NCI-H82 (cell line): ENCODE measurements at places on chromosomes 1 and 21.

DNA sequence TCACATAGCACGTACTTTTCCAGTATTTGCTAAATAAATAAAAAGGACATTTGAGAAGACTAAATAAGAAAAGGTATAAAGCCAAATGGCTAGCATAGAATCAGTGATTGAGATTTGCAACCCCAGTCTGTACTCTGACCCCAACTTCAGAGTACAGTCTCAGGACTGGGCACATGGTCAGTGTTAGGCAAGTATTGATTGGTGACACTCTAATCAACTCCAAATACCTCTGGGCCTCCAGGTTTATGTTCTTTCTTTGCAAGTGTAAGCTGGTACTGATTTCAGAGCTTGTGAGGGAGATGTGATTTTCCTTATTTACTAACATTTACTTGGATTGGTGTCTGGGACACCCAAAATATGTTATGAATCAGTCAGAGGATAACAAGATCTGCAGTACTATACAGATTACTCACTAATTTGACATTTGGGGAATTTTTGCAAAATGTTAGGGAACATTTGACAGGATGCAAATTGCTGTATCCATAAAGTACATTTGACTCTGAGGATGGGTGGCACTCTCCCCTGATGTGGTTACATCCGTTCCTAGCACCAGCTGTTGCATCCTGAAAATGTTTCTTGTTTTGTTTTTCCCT lies 34.2 kb downstream of the LMO4 start:
- DNase-seq = no peak

- no peak for DNase-seq
Observed at GRCh38 chr1:10898921-10899320, 102.5 kb upstream of the CASZ1 start.

DNA sequence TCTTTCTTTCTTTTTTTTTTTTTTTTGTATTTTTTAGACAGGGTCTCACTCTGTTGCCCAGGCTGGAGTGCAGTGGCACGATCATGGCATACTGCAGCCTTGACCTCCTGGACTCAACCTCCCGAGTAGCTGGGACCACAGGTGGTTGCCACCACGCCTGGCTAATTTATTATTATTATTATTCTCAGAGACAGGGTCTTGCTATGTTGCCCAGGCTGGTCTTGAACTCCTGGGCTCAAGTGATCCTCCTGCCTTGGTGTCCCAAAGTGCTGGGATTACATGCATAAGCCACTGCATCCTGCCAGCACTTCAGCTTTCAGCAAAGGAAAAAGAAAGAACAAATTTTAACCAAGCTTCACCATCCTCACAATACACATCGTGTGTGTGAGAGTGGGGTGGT lies 97.9 kb upstream of the SERBP1 start:
- DNase-seq = no peak

GRCh38 chr21:36703626-36704280 lies 4.8 kb downstream of the SIM2 start:
- DNase-seq = no peak

- DNase-seq = no peak
Observed at GRCh38 chr1:18413541-18414305, 67.0 kb upstream of the KLHDC7A start.

DNA sequence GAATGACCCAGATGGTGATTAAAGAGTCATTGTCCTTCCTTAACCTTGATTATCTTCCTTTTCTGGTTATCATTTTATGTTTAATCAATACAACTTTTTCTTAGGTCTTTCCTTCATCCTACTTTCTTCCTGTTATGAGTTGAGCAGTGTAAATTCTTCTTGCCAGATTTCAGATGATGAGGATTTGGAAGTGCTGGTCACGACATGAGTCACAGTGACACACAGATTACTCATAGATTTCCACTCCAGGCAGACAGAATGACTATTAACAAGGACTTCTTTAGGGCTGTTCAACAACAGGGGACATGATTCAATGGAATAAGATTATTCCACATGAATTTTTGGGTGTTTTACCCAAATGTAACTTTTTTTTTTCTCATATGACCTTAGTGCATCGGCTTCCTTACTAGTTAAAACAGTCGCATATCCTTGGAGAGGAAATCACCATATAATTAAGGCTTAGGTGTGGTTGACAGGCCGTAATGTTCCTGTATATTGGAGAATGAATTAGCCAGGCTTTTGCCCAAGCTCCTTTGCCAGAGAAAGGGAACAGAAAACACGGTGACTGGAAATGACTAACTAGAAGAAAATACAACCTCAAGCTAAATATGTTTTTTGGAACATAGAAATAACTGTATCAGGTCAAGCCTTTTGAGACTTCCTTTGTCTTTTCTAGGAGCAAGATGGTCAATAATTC lies 44.2 kb downstream of the PRRX1 start:
- no peak for DNase-seq

GRCh38 chr1:157695417-157695816 lies 5.2 kb downstream of the FCRL3 start:
- DNase-seq = no peak

DNA sequence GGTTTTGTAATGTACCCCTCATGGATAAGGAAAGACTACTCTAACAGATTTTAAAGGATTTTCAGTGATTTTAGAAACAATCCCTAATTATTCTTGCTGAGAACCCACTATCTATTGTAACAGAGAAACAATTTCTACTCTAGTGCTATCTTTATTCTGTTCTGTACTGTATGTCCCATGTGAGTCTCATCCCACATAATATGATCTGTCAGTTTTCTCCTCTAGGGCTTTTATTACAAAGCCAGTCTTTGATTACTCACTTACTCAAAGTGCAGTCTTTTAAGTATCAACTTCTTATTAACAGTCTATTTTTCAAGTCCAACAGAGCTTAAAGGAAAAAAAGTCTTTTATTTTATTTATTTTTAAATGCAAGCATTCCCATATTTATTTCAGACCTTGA lies 54.8 kb downstream of the CTH start:
- DNase-seq = no peak

GRCh38 chr1:180208264-180208663 lies 21.8 kb upstream of the LHX4 start:
- no peak for DNase-seq

DNA sequence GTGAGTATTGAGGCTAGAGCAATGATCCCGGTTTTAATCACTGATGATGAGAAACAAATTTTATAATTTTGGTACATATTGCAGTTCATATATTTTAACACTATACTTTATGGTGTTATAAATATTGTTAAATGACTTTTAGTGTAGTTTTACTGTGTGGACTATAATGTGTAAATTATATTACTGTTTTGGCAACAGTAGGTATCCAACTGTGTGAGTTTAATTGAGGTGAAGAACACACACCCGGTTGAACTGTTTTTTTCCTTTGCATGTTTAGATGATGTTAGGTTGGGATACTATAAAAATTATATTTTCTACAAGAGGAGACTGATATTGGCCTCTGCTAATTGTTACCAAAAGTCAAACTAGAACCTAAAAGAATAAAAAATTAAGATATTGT lies 166.5 kb downstream of the SDCCAG8 start:
- no peak for DNase-seq

- no peak for DNase-seq
Observed at GRCh38 chr1:212228076-212228475, 57.1 kb upstream of the PPP2R5A start.

DNA sequence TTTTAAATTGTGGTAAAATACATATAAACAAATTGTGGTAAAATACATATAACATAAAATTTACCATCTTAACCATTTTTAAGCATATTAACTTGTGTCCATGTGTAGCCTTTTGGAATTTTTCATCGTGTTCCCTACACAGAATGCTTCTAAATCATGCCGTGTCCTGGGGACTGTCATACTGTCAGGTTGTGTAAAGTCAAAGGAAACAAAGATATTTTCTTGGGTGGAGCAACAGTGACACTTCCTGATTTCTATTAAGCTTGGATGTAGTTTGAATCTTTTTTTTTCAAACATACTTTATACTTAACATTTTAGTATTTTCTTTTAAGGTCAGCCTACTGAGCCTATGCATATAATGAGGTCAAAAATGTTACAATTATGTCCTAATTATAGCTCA lies 32.3 kb downstream of the DOP1B start:
- DNase-seq = no peak
